Pons (tissue), 1 donor: ENCODE measurements at places on chromosomes 7 and 10.

DNA sequence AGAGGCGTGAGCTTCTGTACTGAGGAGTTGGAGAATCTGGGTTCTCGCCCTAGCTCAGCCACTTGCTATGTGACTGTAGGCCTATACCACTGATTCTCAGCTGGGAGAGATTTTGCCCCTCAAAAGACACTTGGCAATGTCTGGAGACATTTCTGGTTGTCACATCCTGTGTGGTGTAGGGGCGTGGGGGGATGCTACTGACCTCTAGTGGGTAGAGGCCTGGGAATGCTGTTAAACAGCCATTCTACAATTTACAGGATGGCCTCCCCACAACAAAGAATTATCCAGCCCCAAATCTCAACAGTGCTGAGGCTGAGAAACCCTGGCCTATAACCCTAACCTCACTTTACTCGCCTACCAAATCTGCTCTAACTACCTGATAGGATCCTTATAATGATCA is 58.8 kb upstream of the GAD2 start:
- no peak for DNase-seq

GRCh38 chr7:64618785-64619456 is 47.0 kb upstream of the ZNF107 start:
- peak; percentile 78 for DNase-seq

GRCh38 chr10:75439811-75440210 is 8.4 kb downstream of the LRMDA start:
- no peak for DNase-seq

DNA sequence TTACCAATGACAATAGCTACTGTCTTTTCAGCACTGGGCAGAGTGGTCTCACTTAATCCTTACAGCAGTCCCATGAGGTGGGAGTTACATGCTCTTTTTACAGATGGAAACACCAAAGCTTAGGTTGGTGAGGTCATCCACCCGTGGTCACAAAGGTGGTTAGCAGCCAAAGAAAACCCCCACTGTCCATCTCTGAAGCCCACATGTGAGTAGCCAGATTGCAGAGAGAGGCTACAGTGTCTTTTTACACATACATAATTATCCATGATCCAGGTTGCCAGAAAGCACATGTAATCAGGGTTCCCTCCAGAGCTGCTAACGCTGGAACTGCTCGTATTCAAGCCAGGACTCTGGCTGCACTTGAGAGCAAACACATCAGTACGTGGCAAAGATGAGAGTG is 24.6 kb upstream of the ANKRD2 start:
- no peak for DNase-seq

- DNase-seq, result no peak
Measured at GRCh38 chr7:136049117-136049516, 72.0 kb upstream of the MTPN start.

DNA sequence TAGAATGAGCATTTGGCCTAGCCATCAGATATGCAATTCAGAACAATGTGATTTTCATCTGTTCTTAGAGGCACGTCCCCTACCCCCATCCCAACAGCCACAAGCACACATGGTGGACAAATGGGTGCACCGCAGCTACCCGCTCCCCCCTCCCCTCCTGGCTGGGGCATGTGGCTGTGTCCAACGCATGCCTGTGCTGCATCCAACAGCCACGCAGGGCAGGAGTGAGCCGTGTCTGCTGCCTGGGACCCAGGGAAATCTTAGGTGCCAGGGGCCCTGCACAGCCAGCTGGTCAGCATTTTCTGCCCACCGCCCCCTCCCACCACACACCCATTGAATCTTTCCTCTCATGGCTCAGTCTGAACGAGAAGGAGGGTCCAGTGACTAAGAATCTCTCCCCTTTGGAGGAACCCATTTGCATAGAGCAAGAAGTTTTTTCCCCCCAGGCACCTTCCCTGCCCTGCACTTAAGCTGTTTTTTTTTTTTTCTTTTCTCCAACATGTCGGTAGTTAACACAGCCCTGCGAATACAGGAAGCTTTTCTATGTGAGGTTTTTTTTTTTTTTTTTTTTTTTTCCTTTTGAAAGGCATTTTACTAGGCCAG is 138.9 kb downstream of the WDR11 start:
- DNase-seq, result no peak

DNA sequence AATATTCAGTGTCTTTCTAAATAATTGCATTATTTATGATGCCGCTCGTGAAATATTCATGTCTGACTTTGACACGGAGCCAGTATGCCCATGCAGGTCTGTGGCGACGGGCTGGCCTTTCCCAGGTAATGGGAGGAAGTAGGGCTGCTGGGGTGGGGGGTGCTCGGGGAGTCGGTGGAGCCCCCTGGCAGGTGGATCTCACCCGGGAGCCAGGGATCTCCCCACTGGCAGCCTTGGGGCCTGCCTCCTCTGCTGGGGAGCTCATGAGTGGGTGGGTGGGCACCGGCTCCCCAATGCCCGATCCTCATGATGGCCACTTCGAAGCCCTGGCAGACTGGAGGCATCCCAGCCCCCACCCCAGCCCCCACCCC is 52.8 kb downstream of the PWWP2B start:
- no peak for DNase-seq

- DNase-seq, result no peak
Measured at GRCh38 chr7:97007583-97007861, 2.2 kb downstream of the DLX6 start.

DNA sequence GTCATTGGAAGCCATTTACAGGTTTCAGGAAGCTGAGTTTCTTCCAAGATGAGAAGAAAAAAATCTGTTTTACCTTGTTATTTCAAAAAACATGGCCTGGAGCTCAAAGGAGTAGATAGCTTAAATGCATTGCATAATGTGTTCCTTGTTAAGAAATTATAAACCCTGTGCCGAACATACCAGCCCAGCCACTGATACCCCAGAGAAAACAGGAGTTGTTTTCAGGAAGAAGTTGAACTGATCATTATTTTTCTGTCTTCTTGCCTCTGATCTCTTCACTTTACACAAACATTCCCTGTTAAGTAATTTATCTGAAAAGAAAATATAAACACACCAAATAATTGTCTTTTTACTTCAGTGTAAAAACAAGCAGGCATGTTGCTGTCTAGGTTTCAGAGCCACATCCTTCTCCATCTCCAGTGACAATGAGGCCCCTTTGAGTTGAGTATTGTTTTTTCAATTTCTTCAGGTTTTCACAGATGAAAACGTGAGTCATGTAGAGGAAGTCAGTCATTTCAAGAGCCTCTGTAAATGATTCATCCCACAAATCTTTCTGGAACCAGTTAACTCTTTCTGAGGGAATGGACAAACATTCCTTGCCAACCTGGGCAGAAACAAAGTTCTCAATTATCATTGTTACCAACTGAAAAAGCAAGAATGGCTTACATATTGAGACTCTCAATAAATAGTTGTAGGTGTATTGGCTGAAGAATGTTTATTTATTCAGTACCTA is 244.2 kb downstream of the IPMK start:
- no peak for DNase-seq

DNA sequence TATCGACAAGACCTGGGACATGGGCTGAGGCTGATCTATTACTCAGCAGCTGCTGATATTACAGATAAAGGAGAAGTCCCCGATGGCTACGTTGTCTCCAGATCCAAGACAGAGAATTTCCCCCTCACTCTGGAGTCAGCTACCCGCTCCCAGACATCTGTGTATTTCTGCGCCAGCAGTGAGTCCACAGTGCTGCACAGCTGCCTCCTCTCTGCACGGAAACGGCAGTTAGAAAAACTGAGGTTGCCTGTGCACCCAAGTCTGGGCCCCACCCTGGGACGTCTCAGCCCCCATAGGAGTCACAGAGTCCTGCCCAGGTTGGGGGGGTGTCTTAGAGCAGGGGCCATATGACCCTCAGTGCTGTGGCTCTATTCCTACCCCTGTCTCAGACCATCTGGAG is 167.4 kb upstream of the PRSS58 start:
- no peak for DNase-seq

DNA sequence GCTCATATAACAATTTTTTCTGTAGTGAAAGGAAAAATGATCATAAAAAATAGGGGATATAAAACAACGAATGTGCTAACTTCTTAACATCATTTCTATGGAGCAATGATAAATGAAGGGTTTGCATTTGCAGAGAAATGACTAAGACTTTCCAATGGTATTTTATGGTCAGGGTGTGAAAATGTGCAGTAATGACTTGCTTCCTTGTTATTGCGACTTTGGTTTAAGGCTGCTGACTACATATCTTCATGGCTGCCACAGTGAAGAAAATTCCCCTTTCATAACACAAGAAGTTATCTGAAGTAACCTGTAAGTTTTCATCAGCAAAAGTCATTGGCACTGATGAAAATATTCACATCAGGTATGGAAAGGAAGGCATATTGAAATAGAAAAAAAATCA is 166.1 kb upstream of the NRG3 start:
- DNase-seq, result no peak
